ENCODE measurements at places on chromosomes 3 and 15. TPM values are rescaled to one million over a fixed set of nuclear protein-coding genes. Genes with fewer than 3 reads are reported as not detected.

DNA sequence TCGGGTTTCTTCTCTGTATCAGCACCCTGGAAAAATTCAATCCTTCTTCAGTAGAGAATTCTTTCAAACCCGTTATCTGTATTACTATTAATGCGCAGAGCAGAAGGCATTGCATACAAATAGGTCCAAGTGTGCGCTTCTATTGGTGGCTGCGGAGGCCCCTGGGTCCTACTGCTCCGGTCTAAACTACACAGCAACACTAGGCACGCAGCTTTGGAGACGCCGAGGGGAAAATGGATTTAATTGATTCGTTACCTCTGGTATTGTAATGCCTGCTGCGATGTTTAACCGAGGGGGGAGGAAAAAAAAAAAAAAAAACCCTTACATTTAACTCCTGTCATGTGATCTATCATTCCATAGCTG, at the start of gene ROBO1:
Gene ROBO1 (minus strand): TSS at position 94 of the 363 bp plus-strand sequence.
- DNase-seq, result no peak

DNA sequence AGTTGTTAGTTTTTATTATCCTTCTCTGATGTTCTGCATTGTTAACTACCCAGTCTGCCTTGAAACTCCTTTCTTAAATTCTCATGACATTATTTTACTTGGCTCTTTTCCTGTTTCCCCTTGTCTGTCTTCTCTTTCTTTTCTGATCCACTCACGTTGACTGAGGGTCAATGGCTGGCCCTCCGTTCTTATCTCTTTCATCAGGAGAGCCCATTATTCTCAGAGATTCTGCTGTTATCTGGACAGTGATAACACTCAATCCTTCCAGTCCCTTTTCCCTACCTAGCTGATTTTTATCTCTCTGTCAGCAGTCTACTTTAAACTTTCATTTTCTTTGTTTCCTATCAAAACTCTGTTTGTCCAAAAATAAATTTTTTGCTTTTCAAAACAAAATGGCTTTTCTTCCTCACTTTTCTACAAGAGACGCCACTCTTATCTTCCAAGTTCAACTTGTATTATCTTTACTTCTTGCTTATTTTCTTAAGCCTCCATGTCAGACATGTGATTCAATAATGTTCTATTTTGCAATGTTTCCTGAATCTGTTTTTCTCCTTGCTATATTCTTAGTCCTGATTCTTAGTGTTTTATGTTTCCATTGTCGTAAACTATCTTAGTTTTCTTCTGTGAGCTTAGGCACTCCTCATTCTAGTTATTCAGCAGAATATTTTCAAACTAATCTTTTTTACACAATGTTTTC, 120.2 kb downstream of the NEDD4 start:
- DNase-seq, result peak; percentile 10

- no peak for DNase-seq
Observed at GRCh38 chr3:178916223-178916622, 155.4 kb downstream of the ZMAT3 start.

DNA sequence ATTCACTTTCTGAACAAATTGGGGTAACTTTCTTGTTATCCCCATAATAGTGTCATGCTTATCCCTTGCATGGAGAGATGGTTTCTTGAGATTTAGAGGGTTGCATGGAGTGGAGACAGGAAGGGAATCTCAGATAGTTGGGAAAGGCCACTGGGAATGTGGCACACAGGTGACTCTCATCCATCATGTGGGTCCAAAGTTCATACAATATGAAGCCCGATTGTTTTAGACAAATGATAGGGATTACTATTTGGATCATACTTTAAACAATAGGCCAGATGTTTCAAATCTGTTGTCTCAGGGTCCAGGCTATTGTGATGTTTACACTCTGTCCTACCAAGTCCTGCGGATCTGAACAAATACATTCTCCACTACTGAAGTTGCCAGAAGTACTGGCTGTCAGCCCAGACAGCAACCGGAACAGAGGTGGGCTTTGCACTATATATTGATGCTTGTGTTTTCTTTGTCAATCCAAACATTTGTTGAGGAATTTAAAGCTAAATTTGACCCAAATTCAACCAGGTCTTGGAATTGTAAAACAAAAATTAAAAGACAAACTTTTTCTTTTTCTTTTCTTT, 39.2 kb upstream of the NMNAT3 start:
- DNase-seq, result no peak

GRCh38 chr3:52128118-52128683, 26.0 kb downstream of the POC1A start:
- no peak for DNase-seq

GRCh38 chr3:115693868-115694267, 70.6 kb downstream of the GAP43 start:
- DNase-seq, result no peak

DNA sequence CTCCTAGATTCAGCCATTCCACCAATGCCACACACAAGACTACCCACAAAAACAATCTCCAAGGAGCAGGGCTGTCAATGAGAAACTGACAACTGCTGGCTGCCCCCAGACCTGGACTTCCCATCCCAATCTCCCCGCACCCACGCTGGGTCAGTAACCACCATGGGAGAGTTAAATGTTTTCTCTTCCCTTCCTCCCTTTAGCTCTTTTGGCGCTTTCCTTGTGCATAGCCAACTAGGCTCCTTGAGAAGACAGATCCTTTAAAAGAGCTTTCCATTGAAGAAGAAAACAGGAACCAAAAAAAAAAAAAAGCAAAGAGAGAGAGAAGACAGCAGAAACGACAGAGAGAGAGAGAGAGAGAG, 8.3 kb downstream of the BCL6 start:
- no peak for DNase-seq

GRCh38 chr15:92843814-92844213, 56.3 kb upstream of the CHD2 start:
- DNase-seq, result no peak

DNA sequence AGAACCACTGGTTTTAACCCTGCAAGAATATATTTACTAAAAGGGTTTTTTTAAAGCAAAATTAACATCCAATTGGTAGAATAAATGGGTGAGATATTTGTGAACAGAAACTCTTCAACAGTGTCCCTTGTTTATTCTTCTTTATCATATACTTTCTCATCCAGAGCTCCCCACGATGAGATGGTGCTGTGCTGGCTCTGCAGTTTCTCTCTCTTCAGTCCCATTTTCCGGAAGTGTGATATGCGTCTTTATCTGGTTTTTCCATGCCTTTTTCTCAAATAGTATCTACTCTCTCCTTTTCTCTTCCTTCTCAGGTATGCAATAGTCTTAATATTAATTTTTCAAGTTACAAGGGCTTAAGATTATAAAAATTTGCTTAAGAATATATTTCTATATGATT, 1.5 kb downstream of the EAF2 start:
- DNase-seq, result no peak

The PGBD4 gene
- 1.5 TPM for total RNA-seq

The LRRN1 gene
- total RNA-seq, result not detected

The IGDCC3 gene
- not detected for total RNA-seq

The VPS18 gene
- total RNA-seq, result 40.8 TPM

The PCOLCE2 gene
- not detected for total RNA-seq

The PML gene
- total RNA-seq, result 27.1 TPM

The CCR2 gene
- not detected for total RNA-seq

The TNK2 gene
- 2.2 TPM for total RNA-seq

All from SJSA1 (cell line).